ENCODE measurements at places on chromosomes 1 and 21. TPM values are rescaled to one million over a fixed set of nuclear protein-coding genes. Genes with fewer than 3 reads are reported as not detected.

- no peak for DNase-seq
Measured at GRCh38 chr1:8966606-8967005, 20.9 kb downstream of the CA6 start.

DNA sequence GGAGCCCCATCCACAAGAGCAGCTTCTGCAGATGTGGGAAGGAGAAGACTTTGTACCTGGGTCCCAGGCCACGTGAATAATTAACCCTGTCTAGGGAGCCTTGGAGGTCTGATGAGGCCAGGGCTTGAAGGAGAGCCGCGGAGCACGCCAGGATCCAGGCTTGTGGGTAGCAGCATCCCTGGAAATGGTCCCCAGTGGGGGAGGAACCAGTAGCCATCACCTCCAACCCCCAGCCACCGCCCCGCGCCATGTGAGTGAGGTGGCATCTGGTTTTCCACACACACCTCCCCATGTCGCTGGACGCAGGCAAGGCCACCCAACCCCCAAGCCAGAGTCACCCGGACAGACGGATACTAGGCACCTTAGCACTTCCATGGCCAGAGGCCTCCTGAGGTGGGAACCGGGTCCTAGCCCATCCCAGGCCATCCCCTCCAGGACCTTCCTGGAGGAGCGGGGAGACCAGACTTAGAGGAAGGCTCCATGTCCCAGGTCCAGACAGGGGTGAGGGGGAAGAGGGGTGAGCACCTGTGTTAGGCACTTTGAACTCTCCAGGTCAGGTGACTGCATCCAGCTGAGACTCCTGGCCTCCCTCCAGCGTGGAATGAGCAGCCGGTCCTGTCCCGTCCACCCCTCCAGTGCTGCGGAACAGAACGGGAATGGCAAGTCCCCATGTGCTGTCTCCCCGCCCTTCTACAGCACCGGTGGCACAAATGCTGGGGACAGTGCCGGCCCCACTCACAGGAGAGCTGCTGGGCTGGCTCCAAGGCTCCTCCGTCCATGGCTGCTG lies 53.2 kb downstream of the RIPK4 start:
- no peak for DNase-seq

Gene ADCY10
- 0.83 TPM for polyA plus RNA-seq

DNA sequence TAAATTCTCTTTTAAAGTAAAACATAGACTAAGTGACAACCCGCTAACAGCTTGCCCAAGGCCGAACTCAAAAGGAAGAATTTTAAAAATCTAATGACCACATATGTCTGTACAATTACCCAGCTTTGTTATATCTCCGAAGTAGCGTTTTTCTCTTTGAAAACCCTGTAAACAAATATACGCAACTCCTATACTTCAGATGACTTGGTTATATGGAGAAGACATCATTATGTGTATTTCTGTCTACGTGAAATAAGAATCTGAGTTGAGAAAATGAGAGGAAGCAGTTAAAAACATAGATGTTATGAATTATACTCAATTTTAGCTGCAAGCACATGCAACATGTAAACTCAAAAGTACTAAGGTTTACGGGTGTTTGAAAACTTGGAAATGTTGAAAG lies 2.0 kb downstream of the PBX1 start:
- DNase-seq, result no peak

GRCh38 chr1:19477284-19478249 lies 7.8 kb downstream of the CAPZB start:
- DNase-seq, result no peak

Measured in left kidney (tissue), 8 donors.